Activated CD4-positive, alpha-beta memory T cell treated with anti-CD3 and anti-CD28 coated beads for 36 hours (primary cell): ENCODE measurements at places on chromosomes 1 and 21.

GRCh38 chr1:244768186-244768585 is 67.3 kb upstream of the COX20 start:
- no peak for DNase-seq

GRCh38 chr1:145730900-145731299 is 11.6 kb downstream of the CD160 start:
- DNase-seq, result no peak

DNA sequence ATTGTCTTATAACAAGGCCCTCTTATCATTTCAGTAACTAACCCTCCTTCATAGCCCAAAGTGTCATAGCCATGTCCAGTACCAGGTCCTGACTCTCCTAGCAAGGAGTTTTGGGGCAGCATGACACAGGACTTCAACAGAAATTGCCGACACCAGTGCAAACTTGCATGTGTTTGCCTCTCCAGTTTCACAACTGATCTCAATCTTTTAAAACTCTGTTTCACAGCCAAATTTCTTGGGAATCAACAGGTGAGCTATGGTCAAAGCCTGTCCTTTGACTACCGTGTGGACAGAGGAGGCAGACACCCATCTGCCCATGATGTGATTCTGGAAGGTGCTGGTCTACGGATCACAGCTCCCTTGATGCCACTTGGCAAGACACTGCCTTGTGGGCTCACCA is 36.8 kb downstream of the LAMC2 start:
- DNase-seq, result no peak

DNA sequence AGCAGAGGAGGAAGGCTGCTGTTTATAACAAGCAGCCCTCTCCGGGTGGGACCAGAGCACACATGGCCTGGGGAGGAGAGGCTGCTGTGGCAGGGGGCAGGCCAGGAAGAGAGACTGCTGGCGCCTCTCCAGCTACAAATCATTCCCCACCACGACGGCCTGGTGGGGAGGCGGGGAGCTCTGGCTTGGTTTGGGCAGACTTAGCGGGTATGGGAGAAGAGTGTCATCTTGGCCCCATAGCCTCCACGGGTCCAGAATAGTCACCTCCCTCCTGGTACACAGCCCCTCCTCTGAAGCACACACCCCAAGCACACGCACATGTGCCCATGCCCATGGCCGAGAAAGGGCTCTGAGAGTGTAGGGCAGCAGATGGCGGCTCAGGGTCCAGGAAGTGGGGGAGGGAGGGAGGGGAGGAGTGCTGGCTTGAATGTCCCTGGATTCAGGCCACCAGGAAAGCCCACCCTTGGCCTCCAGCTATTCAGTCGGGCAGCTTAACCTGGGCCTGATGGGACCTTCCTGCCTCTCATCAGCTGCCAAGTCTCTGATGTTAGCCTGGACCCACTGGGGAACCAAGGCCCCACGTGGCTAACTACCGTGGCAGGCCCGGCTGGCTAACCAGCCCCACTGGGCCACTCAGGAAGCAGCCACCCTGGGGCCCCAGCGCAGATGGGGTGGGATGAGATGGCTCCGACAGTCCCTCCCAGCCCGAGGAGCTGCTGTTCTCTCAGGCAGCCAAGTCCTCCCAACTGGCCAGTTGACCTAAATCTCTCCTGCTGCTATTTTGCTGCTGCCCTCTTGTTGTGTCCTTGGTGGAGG is 10.9 kb downstream of the LRP8 start:
- DNase-seq, result no peak

DNA sequence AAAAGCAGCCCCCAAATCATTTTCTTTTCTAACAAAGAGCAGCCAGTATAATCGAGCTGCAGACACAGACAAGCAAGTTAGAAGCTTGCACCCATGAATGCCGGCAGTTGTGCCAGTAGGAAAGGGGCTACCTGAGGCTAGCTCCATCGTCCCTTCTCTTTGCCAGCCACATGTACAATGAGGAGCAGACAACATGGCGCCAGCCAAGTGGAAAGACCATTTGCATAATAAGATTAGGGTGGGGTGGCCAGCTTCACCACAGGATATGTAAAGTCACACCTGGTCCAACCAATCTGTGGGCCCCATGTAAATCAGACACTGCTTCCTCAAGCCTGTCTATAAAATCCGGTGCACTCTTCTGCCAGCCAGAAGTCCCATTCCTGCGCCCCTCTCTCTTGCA is 103.7 kb downstream of the CCDC185 start:
- no peak for DNase-seq

DNA sequence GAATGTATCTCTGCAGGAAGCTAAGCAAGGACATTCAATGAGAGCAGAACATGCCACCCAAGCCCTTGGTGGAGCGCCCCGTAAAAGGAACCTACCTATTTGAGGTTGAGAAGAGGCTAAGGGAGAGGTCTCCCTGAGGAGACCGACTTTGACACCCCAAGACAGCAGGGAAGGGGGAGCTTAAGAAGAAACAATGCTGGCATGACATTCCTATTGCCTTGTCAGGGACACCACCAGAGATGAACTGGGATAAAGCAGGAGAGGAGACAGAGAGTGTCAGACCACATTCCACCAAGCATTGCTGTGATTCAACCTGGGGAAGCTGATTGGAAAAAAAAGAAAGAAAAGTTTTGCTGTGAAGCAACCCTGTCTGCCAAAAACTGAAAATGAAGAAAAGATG is 13.3 kb upstream of the S100A2 start:
- no peak for DNase-seq

- no peak for DNase-seq
Measured at GRCh38 chr1:181086926-181087325, 1.6 kb upstream of the IER5 start.
